Stimulated activated CD8-positive, alpha-beta memory T cell treated with anti-CD3 and anti-CD28 coated beads, Interleukin-2, amount 100 ng/mL, for 48 hours (primary cell): ENCODE measurements at places on chromosomes 13 and 19.

DNA sequence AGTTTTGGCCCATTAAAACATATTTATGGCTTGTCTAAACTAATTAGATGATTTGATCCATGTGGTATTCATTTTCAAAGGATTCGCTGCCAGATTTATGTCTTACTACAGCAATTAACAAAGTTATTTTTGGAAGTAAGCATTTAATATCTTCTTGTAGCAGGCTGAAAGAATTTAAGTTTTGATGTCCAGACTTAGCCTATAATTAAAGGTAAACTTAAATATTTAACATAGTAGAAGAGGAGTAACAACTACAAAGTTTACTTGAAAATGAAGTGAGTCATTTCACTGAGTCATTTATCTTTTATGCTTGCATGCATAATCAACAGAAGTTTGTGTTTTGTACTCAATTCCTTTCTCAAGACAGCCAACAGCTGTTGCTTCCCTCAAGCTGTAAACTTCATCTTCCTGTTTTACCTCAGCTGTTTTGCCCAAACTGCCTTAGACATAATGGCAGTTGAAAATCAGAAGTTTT, 58.1 kb downstream of the EDNRB start:
- no peak for DNase-seq

DNA sequence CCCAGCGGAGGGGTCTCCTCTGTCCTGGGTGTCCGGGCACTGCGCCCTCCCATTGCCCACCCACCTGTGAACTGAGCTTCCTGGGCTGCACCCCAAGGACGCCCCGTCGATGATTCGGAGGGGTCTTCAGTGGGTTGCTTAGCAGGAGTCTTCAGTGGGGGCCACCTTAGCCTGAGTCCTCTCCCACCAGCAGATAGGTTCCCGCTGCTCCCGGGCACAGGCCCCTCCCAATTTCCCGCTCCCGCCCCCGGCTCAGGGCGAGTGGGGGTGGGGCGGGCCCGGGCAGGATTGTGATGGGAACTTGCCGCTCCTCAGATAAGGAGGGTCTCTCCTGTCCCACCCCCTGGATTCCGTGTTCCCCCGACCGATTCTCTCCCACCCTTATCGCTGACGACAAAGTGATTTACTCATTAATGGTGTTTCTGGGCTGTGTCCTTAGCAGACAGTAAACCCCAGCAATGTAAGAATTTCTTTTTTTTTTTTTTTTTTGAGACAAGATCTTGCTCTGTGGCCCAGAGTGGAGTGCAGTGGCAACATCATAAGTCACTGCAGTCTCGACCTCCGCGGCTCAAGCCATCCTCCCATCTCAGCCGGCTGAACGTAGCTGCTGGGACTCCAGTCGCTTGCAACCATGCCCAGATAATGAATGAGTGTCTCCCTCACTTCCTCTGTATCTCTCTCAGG, 655 bp upstream of the S1PR5 start:
- DNase-seq = no peak

- DNase-seq = no peak
Measured at GRCh38 chr13:59982631-59983382, 180.9 kb downstream of the DIAPH3 start.

- DNase-seq = no peak
Measured at GRCh38 chr13:107866032-107866940, 349.1 kb downstream of the LIG4 start.

DNA sequence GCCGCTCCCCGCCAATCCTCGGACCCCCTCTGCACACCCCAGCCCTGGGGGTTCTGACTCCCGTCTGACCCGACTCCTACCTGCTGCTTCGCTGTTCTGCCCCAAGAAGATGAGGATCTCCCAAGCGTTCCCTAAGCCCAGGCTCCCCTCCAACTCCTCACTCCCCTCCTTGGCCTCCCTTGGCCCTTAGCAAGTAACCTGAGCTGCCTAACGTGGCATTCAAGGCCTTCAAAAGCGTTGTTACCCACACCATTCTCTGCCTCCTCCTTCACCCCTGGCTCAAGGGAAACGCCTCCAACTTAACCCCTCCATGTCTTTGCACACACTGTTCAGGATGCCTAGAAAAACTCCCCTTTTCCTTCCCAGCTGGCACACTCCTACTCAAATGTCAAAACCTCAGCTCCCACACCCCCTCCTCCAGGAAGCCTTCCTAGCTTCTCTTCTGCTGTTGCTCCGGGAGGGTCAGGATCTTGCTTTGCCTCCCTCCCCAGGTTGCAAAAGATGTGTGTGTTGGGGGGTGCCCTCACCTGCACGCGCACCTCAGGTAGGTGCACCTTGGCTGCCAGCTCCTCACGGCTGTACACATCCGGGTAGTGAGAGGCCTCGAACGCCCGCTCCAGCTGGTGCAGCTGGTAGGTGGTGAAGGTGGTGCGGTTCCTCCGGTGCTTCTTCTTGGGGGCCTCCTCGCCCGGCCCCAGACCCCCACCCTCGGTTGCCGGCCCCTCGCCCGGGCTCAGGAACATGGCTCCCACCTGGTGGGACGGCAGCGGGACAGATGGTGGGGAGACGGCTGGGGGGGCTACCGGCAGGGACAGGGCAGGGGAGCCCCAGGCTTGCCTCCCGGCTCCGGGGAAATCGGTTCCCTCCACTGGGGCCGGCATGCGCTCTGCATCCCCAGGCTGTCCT, 775 bp downstream of the RAX2 start:
- DNase-seq = no peak

GRCh38 chr19:5432687-5433086, 22.5 kb upstream of the ZNRF4 start:
- no peak for DNase-seq

- DNase-seq = no peak
Measured at GRCh38 chr13:112729408-112729807, 39.6 kb downstream of the ATP11A start.

DNA sequence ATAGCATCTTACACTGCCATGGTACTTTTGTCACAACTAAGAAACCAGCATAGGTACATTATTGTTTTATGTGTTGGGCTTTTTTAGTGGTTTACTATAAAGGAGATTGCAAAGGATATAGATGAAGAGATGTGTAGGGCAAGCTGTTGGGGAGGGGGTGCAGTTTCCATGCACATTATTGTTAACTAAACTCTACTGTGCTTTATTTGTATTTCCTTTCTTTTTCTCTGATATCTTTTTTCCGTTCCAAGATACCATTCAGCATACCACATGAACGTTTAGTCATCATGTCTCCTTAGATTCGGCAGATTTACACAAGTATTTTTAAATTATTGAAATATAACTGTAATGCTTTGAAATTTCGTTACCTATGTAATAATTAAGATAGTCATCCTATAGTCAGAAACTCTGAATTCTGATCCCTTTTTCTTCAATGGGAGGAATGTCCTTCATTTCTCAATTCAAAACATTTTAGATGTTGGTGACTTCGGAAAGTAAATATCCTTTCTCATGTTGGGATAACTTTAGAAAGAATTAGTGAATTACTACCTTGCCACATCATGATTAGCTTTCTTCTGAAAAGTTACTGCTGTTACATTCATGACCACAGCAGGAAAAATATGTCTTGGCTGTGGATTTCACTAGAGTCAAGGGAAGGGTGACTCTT, 82.8 kb downstream of the FRY start:
- DNase-seq = no peak

DNA sequence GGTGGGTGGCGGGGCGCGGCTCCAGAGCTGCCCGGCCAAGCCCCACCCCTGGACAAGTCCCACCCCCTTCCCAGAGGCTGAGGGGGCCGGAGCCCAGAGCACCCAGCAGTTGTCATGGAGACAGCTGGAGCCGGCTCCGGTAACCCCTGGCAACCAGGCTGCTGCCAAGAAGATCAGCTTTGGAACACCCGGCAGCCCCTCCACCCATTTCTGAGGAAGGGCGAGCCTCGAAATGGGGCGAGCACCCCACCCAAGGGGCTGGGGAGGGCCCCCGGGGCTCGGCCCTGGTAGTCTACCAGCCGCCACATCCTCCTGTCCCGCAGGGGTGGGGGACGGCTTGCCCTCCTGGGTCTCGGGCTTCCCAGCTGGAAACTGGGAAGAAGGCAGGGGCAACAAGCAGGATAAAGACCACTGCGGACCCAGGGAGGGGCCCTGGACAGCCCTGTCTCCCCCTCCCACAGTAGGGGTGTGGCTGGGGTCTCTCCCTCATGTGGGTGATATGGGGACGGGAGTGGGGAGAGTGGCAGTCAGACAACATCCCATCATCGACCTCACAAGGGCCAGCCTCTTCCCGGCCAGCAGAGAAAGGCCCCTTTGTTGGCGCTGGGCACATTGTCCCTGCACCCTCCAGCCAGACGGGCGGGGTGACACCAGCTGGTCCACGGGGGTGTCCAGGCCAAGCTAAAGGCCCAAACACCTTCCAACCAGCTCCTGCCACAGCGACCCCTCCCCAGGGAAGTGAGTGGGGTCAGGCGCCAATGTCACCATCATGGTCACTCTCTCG, 1.5 kb downstream of the CERS1 start:
- DNase-seq = no peak

DNA sequence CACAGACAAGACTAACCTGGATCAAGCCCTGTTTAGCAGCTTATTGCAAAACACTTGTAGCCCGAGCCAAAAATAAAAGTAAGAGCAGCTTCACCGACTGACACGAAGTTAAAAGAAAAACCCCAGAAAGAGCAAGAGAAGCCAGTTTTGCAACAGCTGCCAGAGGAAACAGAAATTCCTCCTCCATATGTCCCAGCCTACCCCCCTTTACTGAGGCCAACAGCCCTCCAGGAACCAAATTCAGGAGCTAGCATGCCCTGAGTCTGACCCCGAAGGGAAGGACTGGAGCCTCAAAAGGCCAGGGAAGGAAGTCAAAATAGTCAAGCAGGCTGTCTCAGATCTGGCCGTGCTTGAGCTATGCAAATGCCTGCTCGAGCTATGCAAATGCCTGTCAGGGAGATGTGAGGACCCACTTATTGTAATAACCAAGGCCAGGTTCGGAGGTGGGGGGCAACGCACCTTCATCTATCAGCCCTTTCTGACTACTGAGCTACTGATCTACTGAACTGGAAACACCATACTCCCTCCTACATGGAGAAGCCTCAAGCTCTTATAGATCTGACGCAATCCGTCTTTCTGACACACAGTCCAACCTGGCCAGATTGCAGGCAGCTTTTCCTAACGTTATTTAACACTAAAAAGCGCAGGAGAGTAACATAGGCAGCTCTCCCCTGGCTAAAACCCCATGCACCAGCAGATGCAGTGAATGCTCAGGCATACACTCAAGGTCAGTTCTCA, 6.7 kb downstream of the SIGLEC11 start:
- DNase-seq = no peak

DNA sequence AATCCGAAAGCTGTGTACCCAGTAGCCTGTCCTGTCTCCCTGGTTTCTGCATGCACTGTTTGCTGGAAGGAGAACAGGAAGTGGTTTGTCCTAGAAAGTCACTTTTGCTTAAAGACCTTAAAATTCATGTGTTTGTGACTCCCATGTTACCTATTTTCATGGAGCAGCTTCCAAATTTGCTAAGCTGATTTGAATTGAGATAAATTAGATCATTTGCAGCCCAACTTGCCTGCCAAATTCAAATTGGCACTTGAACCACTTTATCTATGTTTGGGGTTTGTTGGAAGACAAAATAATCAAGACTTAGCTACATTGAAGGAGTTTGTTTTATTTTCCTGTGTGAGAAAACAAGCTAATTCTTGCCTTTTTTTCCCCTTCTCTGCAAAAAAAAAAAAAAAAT, 532.5 kb downstream of the DIAPH3 start:
- no peak for DNase-seq

GRCh38 chr19:18650021-18650390, 13.2 kb downstream of the KLHL26 start:
- DNase-seq = no peak

DNA sequence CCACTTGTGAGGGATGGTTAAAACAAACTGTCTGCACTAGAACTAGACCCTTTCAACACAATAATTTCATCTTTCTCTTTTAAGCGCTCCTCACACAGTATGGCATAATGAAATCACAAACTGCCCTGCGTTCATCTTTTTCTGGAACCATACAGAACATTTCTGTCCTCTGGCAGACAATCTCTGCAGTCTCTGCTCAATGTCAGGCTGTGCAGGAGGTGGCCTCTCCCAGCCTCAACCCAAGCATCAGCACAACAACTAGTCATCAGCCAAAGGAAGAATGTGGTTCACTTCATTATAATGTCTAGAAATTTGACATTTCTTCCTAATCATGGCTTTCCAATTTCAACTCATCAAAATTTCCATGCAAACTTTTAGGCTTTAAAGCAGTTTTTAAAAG, 125.1 kb upstream of the STARD13 start:
- no peak for DNase-seq

DNA sequence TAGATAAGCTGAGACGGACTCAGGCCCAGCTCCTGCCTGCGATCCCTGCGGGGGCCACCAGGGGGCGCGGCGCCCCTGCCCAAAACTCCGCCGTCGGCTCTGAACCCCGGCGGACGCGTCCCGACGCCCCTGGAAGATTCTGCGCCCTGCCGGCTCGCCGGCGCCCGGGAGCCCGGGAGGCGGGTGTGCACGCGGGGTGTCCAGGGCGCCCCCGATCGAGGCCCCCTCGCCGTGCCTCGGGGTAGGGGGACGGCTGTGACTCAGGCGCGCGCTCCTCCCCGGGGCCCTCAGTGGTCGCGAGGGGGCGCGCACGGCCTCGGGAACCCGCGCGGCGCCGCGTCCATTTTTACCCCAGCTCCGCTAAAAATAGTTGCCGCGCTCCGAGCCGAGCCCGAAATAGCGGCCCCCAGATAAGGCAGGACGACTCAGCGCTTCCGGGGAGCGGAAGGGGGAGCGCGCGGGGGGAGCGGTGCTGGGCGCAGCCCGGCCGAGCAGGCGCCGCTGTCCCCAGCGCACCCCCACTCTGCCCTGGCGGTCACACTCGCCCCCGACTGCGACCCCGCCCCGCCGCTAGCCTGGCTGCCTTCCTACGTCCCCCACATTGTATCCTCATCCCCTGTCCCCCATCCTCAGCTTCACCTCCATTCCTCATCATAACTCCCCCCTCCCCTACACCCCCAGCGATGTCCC, 16.0 kb upstream of the ERCC1 start:
- peak; percentile 68 for DNase-seq

GRCh38 chr19:17076543-17076991, 990 bp downstream of the MYO9B start:
- DNase-seq = no peak

- DNase-seq = no peak
Measured at GRCh38 chr19:3684817-3685410, 15.4 kb downstream of the PIP5K1C start.

- no peak for DNase-seq
Measured at GRCh38 chr19:50399368-50399745, 15.2 kb downstream of the POLD1 start.

- DNase-seq = no peak
Measured at GRCh38 chr13:45508776-45509175, 44.0 kb downstream of the COG3 start.

DNA sequence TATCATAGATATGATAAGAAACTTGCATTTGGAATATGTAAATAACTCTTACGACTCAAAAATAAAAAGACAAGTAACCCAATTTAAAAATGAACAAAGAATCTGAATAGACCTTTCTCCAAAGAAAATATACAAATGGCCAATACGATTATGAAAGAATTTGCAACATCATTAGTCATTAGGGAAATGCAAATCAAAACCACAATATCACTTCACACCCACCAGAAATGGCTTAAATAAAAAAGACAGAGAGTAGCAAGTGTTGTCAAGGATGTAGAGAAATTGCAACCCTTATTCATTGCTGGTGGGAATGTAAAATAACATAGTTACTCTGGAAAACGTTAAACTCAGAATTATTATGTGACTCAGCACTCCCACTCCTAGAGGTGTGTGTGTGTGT, 226.6 kb upstream of the MAB21L1 start:
- DNase-seq = no peak
